ENCODE measurements at places on chromosomes 1 and 21.

- DNase-seq, result no peak
Observed at GRCh38 chr1:115647507-115647906, 5.7 kb downstream of the VANGL1 start.

DNA sequence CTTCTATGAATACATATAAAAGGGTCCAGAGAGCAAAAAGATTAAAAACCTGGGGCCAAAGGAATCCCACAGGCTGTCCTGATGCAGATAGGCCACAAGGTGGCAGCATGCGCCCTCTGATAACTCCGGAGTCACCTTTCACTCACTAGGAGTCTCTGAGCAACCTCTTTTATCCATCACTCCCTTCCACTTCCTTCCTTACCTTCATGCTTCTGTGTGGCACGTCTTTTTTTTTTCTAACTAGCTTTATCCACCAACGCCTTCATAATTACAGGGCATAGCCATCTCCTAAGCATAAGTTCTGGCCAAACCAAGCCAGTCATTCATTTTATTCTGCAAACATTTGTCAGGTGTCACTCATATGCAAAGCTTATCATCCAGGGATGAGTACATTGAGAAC is 3.9 kb upstream of the PGLYRP4 start:
- peak; percentile 57 for DNase-seq

- DNase-seq, result no peak
Observed at GRCh38 chr1:214634267-214634666, 31.3 kb downstream of the CENPF start.

DNA sequence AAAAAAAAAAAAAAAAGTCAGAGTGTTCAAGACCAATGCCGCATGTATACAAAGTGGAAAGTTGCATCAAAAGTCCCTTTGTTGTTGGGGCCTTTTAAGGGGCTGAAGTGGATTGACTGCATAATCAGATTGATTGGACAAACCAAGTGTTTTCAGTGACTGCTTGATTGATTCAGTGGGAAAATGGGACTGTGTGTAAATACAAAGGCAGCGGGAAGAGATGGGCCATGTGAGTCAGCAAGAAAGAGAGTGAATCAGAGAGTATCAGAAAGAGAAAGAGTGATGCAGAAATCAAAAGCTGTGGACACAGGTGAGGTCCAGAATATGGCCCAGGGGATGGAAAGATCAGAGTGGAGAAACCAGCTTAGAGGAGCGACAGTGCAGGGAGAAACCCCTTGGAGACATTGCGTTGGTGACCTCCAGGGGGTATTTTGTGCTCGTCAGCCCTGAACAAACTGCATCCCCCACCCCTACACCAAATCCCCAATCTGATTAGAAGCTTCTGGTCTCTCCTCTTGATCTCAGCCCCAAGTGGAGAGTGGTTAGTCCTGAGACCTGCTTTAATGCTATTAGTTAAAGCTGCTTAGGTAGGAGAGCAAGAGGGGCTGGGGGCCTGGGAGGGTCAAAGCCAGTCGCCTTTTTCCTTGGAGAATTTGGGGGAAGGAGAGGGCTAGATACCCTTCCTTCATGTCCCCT is 5.1 kb upstream of the ETV3L start:
- no peak for DNase-seq

DNA sequence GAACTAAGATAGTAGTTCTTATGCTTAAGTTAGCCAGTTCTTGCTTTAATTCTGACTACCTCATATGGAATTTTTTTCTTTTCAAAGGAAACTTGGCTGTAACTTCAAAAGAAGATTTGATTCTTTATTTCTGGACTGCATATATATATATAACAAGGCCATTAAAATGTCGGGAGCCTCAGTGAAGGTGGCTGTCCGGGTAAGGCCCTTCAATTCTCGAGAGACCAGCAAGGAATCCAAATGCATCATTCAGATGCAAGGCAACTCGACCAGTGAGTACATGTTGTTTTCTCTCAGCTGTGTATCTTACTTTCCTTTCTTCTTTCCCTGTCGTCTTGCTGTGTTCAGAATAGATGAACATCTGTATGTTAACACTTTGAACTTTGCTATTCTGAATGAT is 21.8 kb downstream of the KIF1B start:
- DNase-seq, result no peak

DNA sequence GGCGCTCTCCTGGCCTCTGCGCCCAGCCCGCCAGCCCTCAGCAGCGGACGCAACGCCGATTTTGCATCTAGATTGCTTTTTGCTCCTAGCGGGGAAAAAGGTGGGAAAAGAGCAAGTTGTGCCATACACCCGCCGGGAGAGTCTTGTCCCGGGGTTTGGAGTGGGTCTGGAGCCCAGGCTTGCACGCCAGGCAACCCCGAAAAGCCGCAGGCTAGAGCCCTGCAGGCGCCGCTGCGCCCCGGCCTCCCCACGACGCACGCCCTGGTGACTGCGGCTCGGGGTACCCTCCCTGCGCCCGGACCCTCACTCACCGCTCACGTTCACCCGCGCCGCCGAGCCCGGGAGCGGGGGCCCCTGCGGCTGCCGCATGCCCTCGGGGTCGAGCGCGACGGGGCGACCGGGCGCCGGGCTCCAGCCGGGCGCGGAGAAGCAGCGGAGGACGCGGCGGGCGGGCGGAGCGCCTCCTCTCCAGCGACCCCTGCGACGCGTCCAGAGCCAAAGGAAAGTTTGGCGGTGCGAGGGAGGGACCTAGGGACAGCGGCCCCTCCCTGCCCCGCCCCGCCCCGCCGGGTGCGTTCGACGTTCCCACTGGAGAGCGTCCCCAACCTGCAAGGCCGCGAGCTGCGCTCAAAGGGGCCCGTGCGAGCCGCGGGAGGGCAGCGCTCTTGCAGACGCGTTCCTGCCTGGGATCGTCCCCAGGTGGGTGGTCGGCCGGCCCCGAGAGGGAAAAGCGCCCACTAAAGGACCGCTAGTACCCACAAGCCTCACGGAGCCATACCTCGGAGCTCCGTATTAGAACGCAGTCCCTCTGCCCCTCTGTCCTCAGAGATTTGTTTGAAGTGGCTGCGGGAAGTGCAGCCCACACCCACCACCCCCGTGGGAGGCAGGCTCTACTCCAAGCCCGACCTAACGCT is at the start of gene LPAR3:
Gene LPAR3 (minus strand): TSS at position 502 of the 914 bp plus-strand sequence. CDS start 27,086 bp downstream, outside the sequence.
- no peak for DNase-seq

GRCh38 chr1:227788271-227789083 is 27.0 kb upstream of the PRSS38 start:
- DNase-seq, result peak; percentile 48

DNA sequence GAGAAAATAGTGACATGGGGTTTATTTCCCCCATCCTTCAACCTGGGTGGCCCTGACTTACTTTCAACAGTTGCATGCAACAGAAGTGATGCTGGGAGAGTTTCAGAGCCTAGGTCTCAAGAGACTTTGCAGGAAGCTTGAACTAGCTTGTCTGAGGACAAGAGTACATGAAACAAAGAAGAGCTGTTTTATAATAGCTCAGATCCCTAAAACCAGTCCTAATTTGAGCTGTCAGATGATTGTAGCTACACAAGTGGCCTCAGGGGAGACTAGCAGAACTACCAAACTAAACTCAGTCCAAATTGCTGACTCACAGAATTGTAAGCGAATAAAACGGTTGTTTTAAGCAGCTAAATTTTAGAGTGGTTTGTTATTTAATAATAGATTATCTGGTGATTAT is 17.1 kb downstream of the RC3H1 start:
- no peak for DNase-seq

Data from PC-9 (cell line).